MCF 10A (cell line): ENCODE measurements at places on chromosomes 2 and 18. TPM values are rescaled to one million over a fixed set of nuclear protein-coding genes. Genes with fewer than 3 reads are reported as not detected.

Gene EPAS1
- 146 and 200 TPM in 2 replicates for total RNA-seq

- DNase-seq: no peak
Measured at GRCh38 chr2:240287011-240287410, 146.6 kb upstream of the OTOS start.

- DNase-seq: no peak
Measured at GRCh38 chr18:36189486-36189885, 2.2 kb downstream of the MOCOS start.

DNA sequence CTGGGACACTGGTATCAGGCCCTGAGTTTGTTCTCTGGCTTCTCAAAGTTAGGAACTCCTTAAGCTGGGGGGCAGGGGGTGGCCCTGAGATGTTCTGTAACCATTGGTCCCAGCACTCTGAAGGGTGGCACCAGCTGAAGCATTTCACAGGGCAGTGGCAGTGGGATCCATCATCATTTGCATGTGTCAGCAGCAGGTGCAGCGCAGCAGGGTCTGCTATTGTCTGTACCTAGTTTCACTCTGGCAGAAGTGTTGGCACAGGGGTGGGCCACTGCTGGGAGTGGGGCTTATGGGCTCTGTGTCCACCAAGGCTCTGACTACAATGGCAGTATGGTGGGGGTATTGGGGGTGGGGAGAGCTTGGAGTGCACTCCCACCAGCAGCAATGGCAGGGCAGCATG is 460.4 kb upstream of the ZNF804A start:
- no peak for DNase-seq

Gene CGREF1
- total RNA-seq: 10.9 and 12.9 TPM in 2 replicates

Gene SRD5A2
- not detected in 2 replicates for total RNA-seq

Gene TFPI
- 67.4 and 71.1 TPM in 2 replicates for total RNA-seq

Gene CHRND
- total RNA-seq: not detected in 2 replicates
